ENCODE measurements at places on chromosomes 12 and 14.

DNA sequence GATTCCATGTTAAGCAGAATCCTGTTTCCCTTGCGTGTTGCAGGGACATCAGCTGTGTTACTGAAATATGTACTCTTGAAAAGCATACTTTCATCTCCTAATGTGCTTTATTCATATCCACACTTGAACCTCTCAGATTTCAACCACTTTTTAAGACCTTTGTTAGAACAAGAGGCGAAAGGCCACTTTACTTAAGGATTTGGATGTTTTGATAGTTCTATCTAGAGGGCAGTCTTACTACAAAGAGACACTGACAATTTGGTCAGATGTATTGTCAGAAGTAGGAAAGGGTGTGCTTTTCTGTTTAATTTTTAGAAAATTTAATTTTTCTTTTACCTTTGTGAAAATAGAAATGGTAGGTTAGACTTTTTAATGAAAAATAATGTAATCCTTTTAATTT lies 267.9 kb downstream of the TMTC2 start:
- DNase-seq: no peak

- DNase-seq: no peak
These were observed 34.3 kb downstream of the KTN1 start for GRCh38 chr14:55614304-55614703.

GRCh38 chr12:50101663-50102062 lies 2.1 kb upstream of the GPD1 start:
- DNase-seq: no peak

DNA sequence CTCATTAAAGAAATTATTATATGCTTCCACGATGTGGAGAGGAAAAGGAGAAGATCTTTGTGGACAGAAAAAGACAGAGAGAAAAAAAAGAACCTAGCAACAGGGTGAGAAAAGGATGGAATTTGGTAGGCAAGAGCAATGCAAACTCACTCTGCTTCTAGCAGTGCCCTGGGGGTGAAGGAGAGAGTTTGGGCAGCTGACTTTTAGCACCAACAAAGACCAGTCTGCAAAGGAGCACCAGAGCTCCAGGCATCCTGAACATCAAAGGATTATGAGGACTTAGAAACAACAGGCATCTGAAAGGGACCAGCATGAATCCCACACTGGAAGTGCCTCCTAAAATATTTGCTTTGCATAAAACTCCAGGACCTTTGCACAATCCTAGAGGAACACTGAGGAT lies 32.8 kb upstream of the RERG start:
- no peak for DNase-seq

GRCh38 chr12:1948883-1949282 lies 30.4 kb upstream of the CACNA2D4 start:
- no peak for DNase-seq

DNA sequence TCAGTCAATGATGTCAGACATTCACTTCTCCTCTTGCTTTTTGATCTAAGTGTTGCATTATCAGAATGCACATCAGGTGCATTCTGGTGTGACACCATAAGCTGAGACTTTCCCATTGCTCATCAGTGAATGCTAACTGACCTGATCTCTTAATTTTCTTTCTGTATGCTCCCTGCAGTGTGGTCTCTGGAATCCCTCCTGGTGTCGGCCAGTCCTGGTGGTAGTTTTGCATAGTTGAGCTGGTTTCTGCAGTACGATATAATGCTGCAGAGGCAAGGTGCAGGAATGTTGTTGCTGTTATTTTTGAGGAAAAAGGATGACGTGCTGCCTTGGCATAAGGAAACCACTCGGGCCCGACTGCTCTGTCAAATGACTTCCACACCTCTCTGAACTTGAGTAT lies 11.0 kb upstream of the SRP54 start:
- no peak for DNase-seq

GRCh38 chr14:92959761-92960680 lies 37.1 kb downstream of the CHGA start:
- DNase-seq: no peak

Data from smooth muscle cell of the brain vasculature (primary cell).